HAP-1 (cell line): ENCODE measurements at places on chromosomes 6 and 20.

DNA sequence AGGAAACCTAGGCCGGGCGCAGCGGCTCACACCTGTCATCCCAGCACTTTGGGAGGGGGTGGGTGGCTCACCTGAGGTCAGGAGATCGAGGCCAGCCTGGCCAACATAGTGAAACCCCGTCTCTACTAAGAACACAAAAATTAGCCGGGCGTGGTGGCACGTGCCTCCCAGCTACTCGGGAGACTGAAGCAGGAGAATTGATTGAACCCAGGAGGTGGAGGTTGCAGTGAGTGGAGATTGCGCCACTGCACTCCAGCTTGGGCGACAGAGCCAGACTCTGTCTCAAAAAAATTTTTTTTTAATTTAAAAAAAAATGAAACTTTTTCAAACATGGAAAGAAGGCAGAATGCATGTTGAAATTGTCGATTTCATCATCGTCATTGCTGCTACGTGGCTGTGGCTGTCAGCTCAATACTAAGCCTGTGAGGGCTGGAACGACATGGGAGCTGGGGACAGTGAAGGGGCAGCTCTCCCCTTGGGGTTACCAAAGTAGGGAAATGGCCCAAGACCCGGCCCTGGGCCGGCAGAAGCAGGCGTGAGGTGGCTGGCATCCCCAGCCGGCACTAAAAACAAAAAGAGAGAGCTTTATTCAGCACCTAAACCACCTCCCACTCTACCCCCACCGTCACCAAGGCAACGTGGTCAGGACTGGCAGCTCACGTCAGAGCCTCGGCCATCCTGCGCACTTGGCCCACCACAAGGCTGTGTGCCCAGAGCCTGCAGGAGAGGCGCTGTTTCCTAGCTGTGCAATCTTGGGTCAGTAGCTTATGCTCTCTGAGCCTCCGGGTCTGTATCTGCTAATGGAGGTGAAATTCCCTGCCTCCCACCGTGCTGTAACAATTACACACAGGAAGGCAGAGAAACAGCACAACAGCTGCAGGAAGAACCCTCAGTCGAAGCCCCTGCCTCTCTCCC, 30.8 kb downstream of the AGPAT4 start:
- DNase-seq = no peak

- DNase-seq = no peak
Measured at GRCh38 chr6:138088326-138088762, 18.9 kb downstream of the PERP start.

- no peak for DNase-seq
Measured at GRCh38 chr20:62243106-62243505, 4.8 kb downstream of the OSBPL2 start.

DNA sequence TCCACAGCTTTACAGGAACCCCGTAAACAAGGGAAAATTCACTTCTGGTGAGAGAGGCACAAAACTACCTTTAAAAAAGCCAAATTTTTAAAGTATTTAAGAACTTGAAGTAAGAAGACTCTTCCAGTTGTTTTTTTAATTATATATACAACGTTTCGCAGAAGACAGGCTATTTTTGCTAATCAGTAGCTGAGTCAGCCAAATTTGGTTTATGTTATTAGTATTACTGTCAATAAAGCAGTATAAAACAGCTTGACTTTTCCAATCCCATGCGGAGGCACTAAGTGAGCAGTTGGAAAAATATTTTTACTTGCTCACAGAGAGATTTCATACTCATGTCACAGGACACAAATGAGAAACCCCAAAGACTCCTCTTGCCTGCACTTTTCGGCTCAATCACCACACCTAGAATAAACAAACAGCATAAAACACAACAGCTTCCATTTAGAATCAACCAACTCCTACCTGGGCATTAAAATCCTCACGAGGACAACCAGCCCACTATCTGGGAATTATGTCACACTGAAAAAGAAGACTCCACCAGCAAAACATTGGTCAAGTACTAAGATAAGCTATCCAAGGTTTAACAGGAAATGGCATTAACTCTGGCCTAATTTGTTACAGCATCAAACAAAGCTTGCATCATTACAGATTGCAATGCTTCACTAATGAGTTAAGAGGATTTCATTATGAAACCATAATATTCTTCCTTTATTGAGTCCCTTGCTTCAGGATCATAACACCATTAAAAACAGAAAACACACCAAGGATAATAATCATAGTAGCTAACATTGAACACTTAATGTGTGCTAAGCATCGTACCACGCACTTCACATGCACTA, 26.3 kb downstream of the ELOVL5 start:
- DNase-seq = no peak

DNA sequence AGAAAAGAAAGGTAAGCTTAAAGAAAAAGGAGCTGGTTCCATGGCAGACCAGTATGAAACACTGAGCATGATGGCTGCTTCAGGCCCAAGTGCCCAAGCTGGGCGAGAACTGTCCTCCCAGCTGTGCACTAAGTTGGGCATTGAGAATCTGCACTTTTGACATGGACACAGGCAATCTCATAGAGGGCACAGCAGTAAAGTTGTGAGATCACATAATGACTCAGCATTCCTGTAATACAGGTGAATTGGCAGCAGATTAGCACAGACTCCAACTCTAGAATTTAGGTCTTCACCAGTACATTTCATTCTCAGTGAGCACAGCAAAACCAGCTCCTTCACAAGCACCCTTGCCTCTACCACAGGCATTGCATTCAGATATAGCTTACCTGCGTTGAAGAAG, 343.4 kb downstream of the PKHD1 start:
- no peak for DNase-seq

- DNase-seq = no peak
Measured at GRCh38 chr20:54173653-54174456, at the start of gene CYP24A1. Gene CYP24A1, minus strand, starts transcription at chr20:54173986. Its CDS starts 407 bp downstream, at chr20:54173579.

GRCh38 chr20:5092765-5093339, 26.9 kb downstream of the PCNA start:
- no peak for DNase-seq

GRCh38 chr20:37543828-37544227, 16.2 kb upstream of the BLCAP start:
- DNase-seq = no peak

DNA sequence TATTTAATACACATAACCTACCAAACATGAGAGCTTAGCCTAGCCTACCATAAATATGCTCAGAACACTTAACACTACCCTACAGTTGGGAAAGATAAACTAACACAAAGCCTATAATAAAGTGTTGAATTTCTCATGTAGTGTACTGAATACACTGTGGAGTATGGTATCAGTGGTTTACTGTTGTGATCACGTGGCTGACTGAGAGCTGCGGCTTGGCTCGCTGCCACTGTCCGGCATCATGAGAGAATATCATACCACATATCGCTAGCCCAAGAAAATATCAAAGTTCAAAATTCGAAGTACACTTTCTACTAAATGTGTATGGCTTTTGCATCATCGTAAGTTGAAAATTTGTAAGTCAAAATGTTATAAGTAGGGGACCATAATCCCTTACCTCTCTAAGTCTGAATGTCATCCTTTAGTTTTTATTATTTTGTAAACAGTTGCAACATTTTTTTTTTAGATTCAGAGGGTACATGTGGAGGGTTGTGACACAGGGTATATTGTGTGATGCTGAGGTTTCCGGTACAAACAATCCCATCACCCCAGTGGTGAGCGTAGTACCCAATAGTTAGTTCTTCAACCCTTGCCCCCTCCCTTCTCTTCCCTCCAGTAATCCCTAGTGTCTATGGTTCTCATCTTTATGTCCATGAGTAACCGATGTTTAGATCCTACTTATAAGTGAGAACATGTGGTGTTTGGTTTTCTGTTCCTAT, 14.6 kb upstream of the TAAR1 start:
- DNase-seq = no peak

- no peak for DNase-seq
Measured at GRCh38 chr6:43819958-43820357, 49.9 kb downstream of the VEGFA start.

GRCh38 chr20:59864726-59865125, 68.7 kb downstream of the SYCP2 start:
- DNase-seq = no peak

DNA sequence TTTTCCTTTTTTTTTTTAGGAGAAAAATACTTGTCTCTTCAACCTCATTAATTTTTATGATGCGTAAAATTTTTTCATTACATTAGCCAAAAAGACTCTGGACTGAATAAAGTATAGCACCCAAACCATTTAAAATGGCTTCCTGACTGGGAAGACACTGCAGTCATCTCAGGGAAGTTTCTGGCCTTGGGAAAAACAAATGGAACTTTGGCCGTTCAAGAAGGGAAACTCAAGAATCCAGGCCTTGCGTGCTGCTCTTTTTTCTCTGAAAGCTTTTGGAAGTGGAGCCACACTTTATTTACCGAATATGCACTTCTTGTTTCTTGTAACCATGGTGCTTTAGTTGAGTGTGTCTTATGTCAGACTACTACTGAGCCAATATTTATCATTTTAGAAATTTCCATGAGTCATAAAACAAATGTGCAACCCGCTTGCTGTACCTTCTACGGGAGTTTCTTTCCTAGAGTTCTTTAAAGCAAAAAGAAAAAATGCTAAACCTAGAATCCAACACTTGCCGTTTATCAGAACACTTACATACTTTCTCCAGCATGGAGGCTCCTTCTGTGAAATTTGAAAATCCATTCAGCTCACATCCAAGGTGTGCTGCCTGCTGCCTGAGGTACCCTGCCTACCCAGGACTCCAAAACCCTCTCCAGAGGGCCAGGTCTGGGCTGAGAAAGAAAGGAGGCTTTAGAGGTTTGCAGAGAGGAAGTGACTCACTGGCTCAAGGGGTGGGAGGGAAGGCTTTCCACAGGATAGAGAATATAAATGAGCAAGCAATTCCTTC, 11.5 kb upstream of the DSTN start:
- no peak for DNase-seq

DNA sequence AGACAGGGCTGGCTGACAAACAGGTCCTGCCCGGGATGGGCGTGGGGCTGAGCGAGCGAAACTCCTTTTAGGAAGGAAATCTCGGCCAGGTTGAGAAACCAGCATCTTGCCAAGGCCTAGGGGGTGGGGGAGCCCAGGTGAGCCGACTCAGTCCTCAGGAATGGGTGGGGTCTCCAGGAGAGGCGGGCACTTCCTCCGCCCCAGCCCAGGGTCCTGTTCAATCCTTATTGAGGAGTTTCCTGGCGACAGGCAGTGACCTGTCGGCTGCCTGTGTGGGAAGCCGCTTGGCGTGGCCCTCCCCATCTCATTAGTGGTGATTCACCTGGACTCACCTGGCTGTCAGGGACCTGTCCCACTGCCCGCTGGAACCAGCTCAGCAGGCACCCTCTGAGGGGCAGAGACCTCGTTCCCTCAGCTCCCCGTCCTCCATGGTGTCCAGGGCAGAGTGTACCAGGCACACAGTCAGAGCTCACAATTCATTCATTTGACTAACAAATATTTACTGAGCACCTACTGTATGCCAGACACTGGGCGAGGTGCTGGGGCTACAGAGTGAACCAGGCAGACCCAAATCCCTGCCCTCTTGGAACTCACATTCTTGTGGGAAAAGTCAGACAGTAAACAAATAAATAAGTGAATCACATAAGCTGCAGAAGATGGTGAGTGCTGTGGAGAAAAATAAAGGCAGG, 51.1 kb downstream of the FGD2 start:
- no peak for DNase-seq

- DNase-seq = no peak
Measured at GRCh38 chr6:128827675-128828464, 55.1 kb upstream of the LAMA2 start.

DNA sequence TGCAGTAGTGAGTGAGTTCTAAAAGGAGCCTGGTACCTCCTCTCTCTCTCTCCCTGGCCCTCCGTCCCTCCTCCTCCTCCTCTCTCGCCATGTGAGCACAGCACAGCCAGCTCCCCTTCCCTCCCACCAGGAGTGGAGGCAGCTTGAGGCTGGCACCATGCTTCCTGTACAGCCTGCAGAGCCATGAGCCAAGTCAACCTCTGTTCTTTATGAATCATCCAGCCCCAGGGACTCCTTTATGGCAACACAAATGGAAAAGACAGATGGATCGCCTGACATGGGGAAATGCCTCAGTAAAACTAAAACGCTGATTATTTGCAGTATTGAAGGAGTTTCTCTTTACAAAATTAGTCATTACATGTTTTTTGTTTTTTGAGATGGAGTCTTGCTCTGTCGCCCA, 233.7 kb upstream of the ARID1B start:
- no peak for DNase-seq

GRCh38 chr20:41342474-41343464, 2.1 kb downstream of the LPIN3 start:
- DNase-seq = peak; percentile 2

- DNase-seq = no peak
Measured at GRCh38 chr6:10154251-10154650, 260.6 kb downstream of the TFAP2A start.

DNA sequence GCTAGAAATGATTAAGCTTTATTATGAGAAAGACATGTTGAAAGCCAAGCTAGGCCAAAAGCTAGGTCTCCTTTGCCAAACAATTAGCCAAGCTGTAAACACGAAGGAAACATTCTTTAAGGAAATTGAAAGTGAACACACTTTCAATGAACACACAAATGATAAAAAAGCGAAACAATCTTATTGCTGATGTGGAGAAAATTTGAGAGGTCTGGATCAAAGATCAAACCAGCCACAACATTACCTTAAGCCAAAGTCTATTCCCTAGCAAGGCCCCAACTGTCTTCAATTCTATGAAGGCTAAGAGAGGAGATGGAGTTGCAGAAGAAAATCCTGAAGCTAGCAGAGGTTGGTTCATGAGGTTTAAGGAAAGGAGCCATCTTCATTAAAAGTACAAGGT, 40.2 kb upstream of the DEFB112 start:
- no peak for DNase-seq

GRCh38 chr20:34264141-34264540, 22.9 kb downstream of the ASIP start:
- DNase-seq = no peak

GRCh38 chr6:13480631-13481501, 6.5 kb downstream of the GFOD1 start:
- DNase-seq = no peak

GRCh38 chr20:5077761-5078387, 41.9 kb downstream of the PCNA start:
- DNase-seq = no peak

DNA sequence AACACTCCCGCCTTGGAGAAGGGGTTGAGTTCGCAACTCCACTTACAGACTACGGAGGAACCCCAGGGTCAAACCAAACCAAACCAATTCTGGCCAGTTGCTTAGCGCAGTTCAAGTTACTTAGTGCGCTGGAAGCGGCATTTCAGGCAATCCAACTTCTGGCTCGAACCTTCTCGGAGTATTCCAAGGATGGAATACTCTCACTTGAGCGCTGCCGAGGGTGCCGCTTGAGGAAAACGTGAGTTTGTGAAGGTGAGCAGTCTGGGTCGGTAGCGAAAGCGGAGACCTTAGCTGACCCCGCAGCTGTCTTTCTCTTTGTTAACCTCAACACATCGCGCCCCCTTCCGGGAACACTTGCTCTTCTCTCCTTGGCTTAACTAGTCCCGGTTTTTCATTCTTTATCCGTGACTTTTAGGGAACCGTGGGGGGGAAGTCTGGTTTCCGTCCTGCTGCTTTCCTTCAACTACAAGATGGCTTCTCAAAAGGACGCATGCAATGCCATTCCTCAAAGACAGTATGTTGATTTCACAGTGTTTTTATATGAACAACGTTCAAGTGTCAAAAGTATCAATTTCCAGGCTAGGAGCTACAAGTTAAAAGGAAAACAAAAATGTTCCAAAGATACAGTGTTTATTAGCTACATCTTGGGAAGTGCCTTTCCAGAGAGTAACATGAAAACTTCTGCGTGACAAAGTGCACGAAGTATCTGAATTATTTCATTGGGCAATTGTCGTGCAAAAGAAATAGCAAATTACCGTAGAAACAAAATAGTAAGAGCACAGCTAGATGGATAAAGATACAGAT, 741 bp upstream of the PNISR start:
- peak; percentile 94 for DNase-seq

GRCh38 chr20:51508780-51509179, 33.7 kb downstream of the NFATC2 start:
- DNase-seq = no peak

- DNase-seq = no peak
Measured at GRCh38 chr20:57742507-57743181, 32.8 kb upstream of the PMEPA1 start.
